Colonic mucosa (tissue), 4 donors: ENCODE measurements at places on chromosomes 3 and 15. TPM values are rescaled to one million over a fixed set of nuclear protein-coding genes. Genes with fewer than 3 reads are reported as not detected.

DNA sequence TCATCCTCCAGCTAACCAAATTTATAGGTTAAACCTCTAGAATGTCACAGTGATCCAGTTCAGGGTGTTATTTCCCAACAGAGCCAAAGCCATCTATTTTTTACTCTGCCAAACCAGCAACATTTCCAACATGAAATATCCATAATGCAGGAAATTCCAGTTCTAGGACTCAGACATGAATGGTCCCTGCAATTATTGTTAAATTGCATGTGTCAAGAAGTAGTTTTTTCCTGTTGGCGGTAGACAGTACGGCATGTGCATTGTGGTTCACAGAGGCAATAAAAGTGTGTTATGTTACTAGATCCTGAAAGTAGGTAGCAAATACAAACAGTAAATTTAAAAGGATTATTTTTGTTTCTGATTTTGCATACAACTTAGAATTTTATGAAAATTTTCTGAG lies 215.7 kb upstream of the THBS1 start:
- H3K36me3 ChIP-seq, result no peaks in the 10 kb centered on the region
- no peaks in the 10 kb centered on the region for H3K4me1 ChIP-seq
- H3K27ac ChIP-seq, result no peak overlapping the region
- H3K4me3 ChIP-seq, result no peak overlapping the region
- no peak for DNase-seq
- no peaks in the 10 kb centered on the region for H3K27me3 ChIP-seq

DNA sequence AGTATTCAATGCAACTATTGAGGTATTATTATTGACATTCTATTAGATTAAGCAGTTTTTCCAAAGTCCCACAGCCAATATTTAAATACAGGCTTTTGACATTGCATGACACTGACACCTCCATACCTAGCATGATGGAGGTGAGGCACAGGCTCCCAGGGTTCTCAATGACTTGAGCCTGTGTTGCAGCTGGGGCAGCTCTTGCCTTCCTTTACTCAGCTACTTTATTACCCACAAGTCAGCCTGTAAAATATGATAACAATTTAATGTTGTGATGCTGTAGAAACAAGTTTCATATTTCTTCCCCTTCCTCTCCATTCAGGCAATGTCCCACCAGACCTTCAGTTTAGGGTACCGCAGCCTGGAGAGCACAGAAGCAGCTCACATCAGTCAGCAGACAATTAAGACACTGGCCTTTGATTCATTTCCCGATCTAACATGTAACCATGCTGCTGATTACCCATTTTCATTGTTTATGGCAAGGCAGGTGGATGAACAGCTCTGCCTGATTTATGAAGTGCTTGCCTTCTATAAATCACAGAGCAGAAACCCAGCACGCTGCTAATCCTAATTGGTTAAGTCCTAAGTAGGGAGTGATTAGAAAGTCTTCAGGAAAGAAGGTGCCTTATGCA lies 826.1 kb downstream of the AGBL1 start:
- DNase-seq, result no peak
- no peaks in the 10 kb centered on the region for H3K27me3 ChIP-seq
- H3K4me1 ChIP-seq, result no peaks in the 10 kb centered on the region
- H3K4me3 ChIP-seq, result no peak overlapping the region
- H3K36me3 ChIP-seq, result no peaks in the 10 kb centered on the region

DNA sequence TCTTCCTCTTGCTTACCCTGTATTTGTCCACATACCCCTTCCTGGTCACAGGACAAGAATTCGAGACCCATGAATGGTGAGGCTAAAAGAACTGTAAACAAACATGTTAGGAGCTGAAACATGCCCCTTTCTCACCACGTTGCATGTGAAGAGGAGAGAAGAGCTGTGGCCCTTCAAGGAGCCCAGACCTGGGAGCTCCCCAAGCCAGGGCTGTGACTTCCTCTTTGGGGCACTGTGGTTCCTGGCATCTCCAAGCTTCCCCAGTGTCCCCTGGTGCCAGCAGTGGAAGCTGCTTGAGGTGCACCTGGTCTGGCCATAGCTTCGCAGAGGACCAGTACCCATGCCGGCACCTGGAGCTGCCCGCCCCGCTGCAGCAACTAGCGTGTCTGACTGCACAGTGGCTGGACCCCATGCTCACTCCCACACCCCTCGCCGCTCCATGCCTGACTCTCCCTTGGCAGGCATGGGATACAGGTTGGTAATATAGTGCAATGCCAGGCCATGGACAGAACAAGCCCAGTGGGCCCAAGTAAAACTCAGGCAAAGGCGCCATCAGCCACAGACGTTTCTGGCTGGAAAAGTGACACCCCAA lies 9.9 kb downstream of the SPCS1 start:
- DNase-seq, result no peak
- H3K4me1 ChIP-seq, result no peaks in the 10 kb centered on the region
- H3K27ac ChIP-seq, result no peak overlapping the region
- no peaks in the 10 kb centered on the region for H3K36me3 ChIP-seq

GRCh38 chr3:151224268-151224866 lies 21.4 kb upstream of the GPR171 start:
- no peaks in the 10 kb centered on the region for H3K4me1 ChIP-seq
- H3K36me3 ChIP-seq, result no peaks in the 10 kb centered on the region
- H3K27ac ChIP-seq, result no peak overlapping the region
- no peak overlapping the region for H3K4me3 ChIP-seq
- no peak for DNase-seq

DNA sequence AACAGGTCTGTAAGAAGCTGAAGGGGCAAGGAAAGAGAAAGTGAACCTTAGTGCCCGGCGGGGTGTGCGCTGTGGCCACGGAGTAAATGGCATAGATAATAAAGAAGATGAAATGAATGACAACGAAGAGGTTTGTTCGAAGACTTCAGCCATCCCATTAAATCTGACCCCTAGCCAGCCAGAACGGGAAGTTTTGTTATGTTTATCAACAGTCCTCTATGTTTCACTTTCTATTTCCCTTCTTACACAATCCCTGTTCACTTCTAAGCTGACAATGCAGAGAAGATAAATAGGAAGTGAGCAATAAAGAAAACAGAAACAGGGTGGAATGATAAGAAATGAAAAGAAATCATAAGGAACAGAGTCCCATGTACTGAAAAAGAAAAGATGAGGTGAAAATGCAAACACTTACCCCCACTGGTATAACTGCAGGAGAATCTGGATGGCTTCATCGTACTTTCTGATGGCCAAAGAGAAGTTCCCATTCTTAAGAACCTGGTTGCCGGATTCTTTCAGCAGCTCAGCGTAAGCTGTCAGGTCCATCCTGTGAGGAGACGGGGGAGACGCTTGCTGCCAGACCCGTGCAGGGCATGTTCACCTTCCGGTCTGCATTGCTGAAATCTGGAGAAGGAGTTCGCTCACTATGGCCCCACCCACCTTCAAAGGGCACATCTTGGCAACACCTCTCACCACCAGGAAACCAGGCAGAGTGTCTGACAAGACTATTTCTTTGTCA lies 36.8 kb downstream of the TRANK1 start:
- peak overlapping the region; percentile 52 for H3K4me3 ChIP-seq
- H3K27me3 ChIP-seq, result no peaks in the 10 kb centered on the region
- peak overlapping the region; percentile 91 for H3K27ac ChIP-seq
- peak; percentile 88 for DNase-seq

- no peak for DNase-seq
- no peaks in the 10 kb centered on the region for H3K4me1 ChIP-seq
- no peaks in the 10 kb centered on the region for H3K36me3 ChIP-seq
- H3K27ac ChIP-seq, result no peak overlapping the region
- no peaks in the 10 kb centered on the region for H3K27me3 ChIP-seq
- no peak overlapping the region for H3K4me3 ChIP-seq
Measured at GRCh38 chr3:32912046-32912445, 39.4 kb upstream of the CCR4 start.

- H3K4me3 ChIP-seq, result no peak overlapping the region
- no peak for DNase-seq
- H3K36me3 ChIP-seq, result no peaks in the 10 kb centered on the region
- H3K4me1 ChIP-seq, result no peaks in the 10 kb centered on the region
- no peaks in the 10 kb centered on the region for H3K27me3 ChIP-seq
- no peak overlapping the region for H3K27ac ChIP-seq
Measured at GRCh38 chr3:76969471-76969870, 70.4 kb upstream of the ROBO2 start.

DNA sequence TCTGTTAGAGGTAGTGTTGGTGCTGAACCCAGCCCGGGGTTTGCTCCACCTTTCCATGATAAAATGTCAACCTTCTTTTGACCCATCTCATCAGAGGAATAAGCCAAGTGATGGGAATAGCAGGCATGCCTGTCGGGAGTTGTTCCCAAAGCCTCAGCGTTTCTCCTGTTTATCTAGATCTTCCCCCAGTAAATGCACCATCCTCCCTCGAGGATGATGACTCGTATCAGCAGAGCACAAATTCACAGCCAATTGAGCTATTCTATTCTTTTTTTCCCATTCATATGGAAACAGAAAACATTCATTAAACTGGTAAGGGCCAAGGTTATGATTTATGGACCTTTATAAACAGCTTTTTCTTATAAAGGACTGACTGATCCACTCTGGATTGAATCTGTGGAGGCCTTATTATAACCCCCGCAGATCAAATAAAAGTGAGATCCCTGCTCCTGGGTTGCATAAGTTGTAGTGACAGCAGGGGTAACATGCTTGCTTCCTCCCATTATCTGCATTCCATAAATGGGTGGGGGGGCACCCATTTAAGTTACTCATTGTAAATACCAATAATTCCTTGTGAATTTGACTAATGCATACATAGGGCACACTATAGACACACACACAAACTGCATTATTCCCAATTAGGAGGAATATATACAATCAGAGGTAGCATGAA lies 207.3 kb downstream of the PLCL2 start:
- H3K4me3 ChIP-seq, result no peak overlapping the region
- H3K36me3 ChIP-seq, result no peaks in the 10 kb centered on the region
- DNase-seq, result no peak
- H3K27ac ChIP-seq, result no peak overlapping the region
- H3K4me1 ChIP-seq, result no peaks in the 10 kb centered on the region
- H3K27me3 ChIP-seq, result no peaks in the 10 kb centered on the region

DNA sequence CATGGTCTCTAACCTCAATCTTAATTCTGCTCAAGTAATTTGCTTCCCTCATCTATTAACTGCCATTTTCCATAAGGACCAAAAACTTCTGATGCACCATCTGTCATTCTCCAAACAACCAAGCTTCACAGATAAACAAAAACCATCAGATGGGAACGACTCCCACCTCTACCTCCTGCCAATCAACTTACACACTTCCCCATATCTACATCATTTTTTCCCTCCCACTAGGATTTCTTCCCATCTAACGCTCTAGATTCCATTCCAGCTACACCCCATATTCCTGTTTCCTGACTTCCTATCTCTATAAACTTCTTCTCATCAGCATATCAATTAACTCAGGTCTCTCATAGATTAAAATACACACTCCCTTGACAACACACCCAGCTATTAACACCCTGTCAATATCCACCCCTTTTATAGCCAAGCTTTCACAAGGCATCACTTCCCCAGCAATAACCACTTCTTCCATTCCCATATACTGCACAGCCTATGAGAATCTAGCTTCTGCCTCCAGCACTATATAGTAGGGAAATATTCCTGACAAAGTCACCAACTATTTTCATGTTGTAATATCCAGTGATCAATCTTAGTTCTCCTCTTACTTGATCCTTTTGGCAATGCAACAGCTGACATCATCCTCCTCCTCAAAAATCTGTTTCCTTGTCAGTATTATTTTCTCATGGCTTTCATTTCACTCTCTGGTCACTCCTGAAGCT lies 39.2 kb downstream of the SNX4 start:
- H3K36me3 ChIP-seq, result no peaks in the 10 kb centered on the region
- no peak overlapping the region for H3K27ac ChIP-seq
- H3K4me3 ChIP-seq, result no peak overlapping the region
- no peak for DNase-seq
- no peaks in the 10 kb centered on the region for H3K4me1 ChIP-seq

DNA sequence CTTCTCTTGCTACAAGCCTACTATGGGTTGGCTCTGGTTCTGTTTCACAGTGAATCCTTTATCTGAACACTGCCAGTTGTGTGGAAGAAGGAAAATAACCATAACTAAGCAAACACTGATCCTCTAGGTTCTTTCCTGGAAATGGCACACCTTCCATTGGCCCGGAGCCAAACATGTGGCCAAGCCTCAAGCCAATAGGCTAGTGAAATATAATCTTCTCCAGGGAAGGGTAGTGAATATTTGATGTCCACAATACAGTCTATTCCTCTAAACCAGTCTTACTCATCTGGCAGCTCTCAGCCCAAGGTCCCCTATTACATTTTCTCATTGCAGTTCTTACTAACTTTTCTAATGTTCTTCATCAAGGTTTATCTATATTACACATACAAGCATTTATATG lies 921.3 kb downstream of the TUSC7 start:
- H3K27me3 ChIP-seq, result no peaks in the 10 kb centered on the region
- H3K4me3 ChIP-seq, result no peak overlapping the region
- no peaks in the 10 kb centered on the region for H3K4me1 ChIP-seq
- H3K27ac ChIP-seq, result no peak overlapping the region
- no peak for DNase-seq

- DNase-seq, result no peak
- no peaks in the 10 kb centered on the region for H3K4me1 ChIP-seq
- H3K27me3 ChIP-seq, result no peaks in the 10 kb centered on the region
- H3K36me3 ChIP-seq, result no peaks in the 10 kb centered on the region
- H3K4me3 ChIP-seq, result no peak overlapping the region
Measured at GRCh38 chr3:38489766-38490165, 6.4 kb upstream of the EXOG start.

- DNase-seq, result no peak
- no peak overlapping the region for H3K4me3 ChIP-seq
- no peaks in the 10 kb centered on the region for H3K36me3 ChIP-seq
- no peaks in the 10 kb centered on the region for H3K4me1 ChIP-seq
- H3K27me3 ChIP-seq, result no peaks in the 10 kb centered on the region
Measured at GRCh38 chr3:115932807-115933206, 309.5 kb downstream of the GAP43 start.

DNA sequence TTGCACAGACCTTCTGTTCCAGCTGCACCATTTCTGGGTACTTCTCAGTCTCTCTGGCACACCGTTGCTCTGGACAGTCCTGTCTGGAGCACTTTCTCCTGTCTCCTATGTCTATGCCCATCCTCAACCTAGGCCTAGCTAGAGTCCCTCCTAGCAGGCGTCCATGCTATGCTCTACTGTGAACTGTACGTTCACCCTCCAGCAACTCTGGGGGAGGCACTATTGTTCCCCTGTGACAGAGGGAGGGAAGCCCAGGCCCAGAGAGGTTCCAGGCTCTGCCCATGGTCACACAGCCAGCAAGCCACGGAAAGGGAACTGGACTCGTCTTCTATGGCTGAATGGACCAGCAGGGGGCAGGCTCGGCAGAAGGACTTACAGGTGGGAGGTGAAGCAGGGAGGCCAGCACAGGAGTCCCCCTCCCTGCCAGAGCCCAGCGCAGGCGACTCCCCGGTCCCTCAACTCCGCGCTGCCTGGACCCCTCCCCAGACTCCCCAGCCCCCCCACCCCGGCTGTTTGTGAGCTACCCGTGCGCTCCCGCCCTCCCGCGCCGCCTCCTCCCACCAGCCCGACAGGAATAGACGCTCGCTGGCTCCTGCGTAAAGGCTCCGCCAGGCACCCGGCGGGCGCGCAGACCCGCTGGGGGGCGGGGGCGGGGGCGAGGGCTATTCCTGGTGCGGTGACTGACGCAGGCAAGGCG lies 1.7 kb upstream of the LINGO1 start:
- peaks cover 8% of the 10 kb centered on the region for H3K4me1 ChIP-seq
- no peak overlapping the region for H3K27ac ChIP-seq
- peak; percentile 91 for DNase-seq
- H3K4me3 ChIP-seq, result no peak overlapping the region

- no peaks in the 10 kb centered on the region for H3K4me1 ChIP-seq
- no peaks in the 10 kb centered on the region for H3K27me3 ChIP-seq
- no peak overlapping the region for H3K27ac ChIP-seq
Measured at GRCh38 chr15:33910741-33911140, 57.6 kb upstream of the CHRM5 start.

SUCLG2 gene
- total RNA-seq, result 219 TPM

WNT5A gene
- 7.2 TPM for total RNA-seq

ZNF619 gene
- 6.2 TPM for total RNA-seq

SIDT1 gene
- total RNA-seq, result 42.1 TPM

CFAP100 gene
- not detected for total RNA-seq

ASB14 gene
- total RNA-seq, result not detected
